ENCODE measurements at places on chromosomes 4 and X.

- no peak for DNase-seq
These were observed 75.8 kb downstream of the MAGEB10 start for GRCh38 chrX:27883468-27884092.

GRCh38 chr4:94931626-94932025, 173.9 kb downstream of the BMPR1B start:
- no peak for DNase-seq

- no peak for DNase-seq
These were observed 173.7 kb downstream of the PWWP3B start for GRCh38 chrX:106341823-106342222.

GRCh38 chr4:145433684-145434083, 48.0 kb upstream of the SMAD1 start:
- no peak for DNase-seq

GRCh38 chr4:2977211-2978088, 14.1 kb downstream of the GRK4 start:
- DNase-seq, result no peak

DNA sequence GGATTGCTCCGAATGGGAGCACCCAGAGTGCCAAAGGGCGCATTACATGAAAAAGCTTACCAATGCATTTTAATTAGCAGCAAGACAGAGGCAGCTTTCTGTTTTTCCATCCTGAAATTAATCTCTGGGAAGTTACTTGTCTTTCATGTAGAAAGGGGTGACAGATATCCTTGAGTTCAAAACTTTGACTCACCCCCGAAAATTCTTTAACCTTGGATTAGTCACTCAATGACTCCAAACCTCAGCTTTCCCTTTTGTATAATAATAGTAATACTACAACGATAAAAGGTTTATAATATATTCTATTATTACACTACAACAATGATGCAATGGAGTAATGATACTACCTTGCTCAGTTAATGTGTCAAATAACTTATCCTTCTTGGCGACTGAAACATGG, 126.3 kb downstream of the ADAMTS3 start:
- DNase-seq, result no peak

DNA sequence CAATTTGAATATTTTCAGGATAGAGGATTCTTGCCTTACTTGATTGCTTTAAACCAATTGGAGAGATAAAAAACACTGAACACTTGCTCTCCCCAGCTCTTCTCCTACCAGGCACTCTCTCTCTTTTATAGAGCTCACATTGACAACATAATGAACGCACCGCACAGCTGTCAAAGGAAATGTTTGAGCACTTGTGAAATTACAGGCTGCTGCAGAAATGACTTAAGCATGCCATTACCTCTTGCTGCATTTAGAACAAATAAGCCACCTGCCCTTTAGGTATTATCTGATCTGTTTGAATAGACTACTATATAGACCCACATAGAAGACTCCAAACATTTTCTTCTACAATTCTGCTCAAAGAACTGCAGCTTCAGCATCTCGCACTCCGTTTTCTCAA, 227.7 kb downstream of the C4orf33 start:
- no peak for DNase-seq

GRCh38 chr4:48604527-48604926, 114.5 kb downstream of the ZAR1 start:
- no peak for DNase-seq
